ENCODE measurements at places on chromosomes 12 and 14. TPM values are rescaled to one million over a fixed set of nuclear protein-coding genes. Genes with fewer than 3 reads are reported as not detected.

GRCh38 chr12:70831543-70831942 lies 89.0 kb downstream of the PTPRR start:
- peak; percentile 65 for DNase-seq

Gene ASB2
- total RNA-seq, result 35.4 TPM

- DNase-seq, result no peak
Measured at GRCh38 chr12:105348142-105348541, 17.7 kb downstream of the C12orf75 start.

GRCh38 chr14:93725002-93725582 lies 63.2 kb downstream of the PRIMA1 start:
- DNase-seq, result no peak

GRCh38 chr12:112792743-112793142 lies 1.2 kb downstream of the RPH3A start:
- DNase-seq, result no peak

GRCh38 chr12:48296586-48297282 lies 54.0 kb downstream of the ZNF641 start:
- DNase-seq, result peak; percentile 94

DNA sequence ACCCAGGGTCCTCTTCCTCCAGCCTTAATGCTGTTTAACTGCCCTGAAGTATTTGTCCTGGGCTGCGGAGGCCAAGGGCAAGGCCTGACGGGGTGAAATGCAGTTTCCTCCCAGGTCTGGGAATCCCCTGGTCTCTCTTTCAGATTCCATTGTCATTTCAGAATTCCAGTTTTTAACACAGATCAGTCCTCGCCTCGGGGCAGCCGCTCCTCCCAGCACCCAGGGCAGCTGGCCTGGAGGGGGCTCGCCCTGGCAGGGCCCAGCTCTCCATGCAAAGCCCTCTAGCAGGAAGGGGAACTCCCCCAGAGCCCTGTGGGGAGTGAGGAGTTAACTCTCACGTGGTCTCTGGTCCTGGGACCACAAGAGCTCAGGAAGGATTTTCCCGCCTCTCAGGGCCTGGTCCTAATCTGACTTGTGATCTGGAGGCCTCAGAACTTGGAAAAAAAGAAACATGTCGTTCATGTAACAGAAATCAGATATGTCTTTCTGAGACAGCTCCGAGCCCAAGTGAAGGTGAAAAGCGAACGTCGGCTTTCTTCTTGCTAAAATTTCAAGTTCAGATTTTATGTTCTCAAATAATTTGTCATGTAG lies 265.6 kb upstream of the SFSWAP start:
- peak; percentile 49 for DNase-seq

Gene GNB3
- 2.4 TPM for total RNA-seq

- DNase-seq, result no peak
Measured at GRCh38 chr12:127438512-127439244, 828.3 kb upstream of the TMEM132C start.

Gene GRIP1
- 20.5 TPM for total RNA-seq

DNA sequence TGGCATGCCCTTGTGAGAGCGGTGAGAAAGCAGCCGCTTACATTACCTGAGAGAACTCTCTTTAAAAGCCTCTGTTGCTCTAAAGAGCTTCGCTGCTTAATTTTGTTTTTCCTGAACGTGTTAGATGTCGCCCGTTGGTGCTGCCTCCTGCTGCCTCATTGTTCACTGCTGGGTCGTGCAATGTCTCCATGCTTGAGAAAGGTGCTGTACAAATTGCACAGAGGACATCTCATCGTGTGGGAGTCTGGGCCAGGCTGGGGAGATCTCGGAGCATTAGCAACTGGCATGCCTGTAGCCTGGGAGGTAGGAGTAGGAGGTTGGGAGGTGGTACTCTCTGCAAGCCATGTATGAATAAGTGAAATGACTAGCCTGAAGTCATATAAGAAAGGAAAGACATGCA lies 686.0 kb downstream of the NOVA1 start:
- DNase-seq, result no peak

GRCh38 chr14:102726191-102726949 lies 50.9 kb upstream of the TRAF3 start:
- DNase-seq, result no peak

DNA sequence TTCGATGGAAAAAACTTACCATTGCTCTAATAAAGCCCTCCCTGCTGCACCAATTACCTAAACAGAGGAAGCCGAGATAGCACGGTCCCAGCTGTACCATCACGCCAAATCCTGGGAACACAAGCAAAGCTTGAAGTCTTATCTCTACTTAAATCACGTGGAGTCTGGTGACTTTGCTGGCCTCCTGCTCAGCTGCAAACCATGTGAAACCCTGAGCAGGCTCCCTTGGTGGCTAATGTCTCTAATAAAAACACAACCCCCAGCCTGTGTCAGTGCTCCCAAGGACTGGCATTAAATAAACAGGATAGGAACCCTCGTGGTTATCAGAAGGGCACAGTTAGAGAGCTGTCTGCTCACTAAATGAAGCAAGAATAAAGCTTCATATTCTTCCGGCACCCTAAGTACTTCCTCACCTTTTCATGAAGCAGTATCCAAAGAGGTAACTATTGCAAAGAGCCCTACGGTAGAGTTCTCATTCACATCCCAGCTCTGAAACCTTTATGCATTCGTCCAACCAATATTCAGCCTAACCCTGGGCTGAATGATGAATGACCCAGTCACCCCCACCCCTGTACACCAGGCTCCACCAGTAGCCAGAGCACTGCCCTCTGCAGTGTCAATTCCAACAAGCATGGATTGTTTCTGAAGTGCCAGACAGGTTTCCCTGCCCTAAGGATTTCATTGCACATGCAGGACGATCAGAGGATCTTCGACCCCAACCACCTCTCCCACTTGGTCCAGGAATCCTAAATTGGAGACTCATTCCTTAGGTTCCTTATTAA lies 452.7 kb upstream of the TMPO start:
- DNase-seq, result no peak

Gene LIN7A
- 23.4 TPM for total RNA-seq

- no peak for DNase-seq
Measured at GRCh38 chr12:130194154-130194553, 31.9 kb downstream of the FZD10 start.

DNA sequence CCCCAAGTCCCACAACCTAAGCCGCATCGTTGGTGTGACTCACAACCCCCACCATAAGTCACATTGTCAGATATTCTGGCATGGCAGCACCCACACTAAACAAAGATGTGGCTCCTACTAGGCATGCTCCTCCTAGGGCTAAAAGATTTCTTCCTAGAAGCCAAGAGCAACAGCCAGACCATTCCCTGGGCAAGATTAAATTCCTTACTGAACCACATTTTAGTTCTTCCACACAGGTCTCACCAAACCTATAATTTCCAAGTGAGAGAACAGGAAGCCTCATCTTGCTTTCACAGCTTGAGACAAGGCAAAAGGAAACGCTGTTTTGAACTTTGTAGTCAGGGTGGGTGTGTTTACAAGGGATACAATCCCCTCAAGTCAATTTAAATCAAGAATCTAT lies 632.8 kb downstream of the DIO2 start:
- DNase-seq, result no peak

- peak; percentile 42 for DNase-seq
Measured at GRCh38 chr12:67519484-67520433, 128.8 kb upstream of the DYRK2 start.

Gene SDSL
- total RNA-seq, result 3.6 TPM

Gene AQP2
- 0.24 TPM for total RNA-seq

Gene TTC9
- total RNA-seq, result 0.96 TPM

Gene DIO2
- 4.8 TPM for total RNA-seq

Gene FOXN4
- 1.9 TPM for total RNA-seq

GRCh38 chr14:92684801-92685560 lies 63.4 kb downstream of the LGMN start:
- no peak for DNase-seq

DNA sequence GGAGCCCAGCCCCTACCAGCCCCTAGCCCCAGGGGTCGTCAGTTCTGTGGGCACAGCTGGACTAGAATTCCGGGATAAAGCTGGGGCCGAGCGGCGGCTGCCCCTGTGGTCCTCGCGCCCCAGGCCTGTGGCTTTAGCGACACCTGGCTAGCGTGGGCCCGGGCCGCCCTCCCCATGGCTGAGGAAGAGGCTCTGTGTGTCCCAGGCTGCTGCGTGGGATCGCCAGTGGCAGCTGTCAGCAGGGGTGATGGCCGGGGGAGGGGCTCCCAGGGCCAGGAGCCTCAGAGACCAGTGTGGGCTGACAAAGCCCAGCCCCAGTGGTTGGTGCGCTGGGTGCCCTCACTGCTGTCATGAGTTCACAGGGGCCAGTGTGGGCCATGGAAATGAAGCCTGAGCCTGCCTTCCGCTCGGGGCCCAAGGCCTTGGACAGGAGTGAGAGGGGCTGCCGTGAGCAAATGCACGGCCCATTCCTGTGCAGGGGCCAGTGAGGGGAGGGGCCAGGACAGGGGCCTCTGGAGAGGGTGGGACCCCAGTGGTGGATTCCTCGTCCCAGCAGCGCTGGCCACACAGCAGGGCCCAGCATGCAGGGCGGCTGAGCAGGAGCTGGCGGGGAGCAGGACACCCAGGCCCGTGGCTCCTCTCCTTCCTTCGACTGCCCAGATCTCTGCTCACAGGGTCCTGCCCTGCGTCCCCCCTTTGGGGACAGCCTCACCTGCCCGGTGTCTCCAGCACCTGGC lies 11.4 kb downstream of the FBRSL1 start:
- no peak for DNase-seq

DNA sequence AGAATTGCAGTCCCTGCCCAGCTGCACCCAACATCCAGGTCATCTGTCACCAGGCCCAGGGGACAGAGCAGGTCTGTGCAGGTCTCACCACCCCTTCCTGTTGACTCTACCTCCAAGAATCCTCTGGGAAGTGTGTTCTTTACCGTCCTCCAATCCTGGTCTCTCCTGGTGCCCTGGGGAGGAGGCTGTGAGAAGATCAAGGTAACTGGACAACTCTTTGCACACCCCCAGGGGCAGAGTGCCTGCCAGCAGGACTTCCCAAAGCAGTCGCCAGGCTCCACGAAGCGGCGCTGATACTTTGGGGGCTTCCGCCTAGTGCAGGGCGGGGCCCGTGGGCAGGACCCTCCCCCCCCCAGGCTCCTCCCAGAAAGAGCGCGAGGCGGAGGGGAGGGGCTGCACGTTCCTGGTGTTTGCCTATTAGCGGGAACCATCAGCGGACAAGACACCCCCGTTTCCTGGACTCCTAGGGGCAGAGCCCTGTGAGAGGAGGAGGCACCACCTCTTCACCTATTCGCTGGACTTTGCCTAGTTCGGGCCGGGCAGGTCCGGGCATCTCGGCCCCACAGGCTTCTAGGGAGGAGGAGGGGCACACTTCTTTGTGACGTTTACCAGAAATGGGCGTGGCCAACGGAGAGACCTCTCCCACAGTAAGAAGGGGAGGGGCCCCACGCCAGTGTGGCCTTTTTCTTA lies 918.0 kb downstream of the AACS start:
- peak; percentile 65 for DNase-seq

Gene TMPRSS12
- 1.9 TPM for total RNA-seq

DNA sequence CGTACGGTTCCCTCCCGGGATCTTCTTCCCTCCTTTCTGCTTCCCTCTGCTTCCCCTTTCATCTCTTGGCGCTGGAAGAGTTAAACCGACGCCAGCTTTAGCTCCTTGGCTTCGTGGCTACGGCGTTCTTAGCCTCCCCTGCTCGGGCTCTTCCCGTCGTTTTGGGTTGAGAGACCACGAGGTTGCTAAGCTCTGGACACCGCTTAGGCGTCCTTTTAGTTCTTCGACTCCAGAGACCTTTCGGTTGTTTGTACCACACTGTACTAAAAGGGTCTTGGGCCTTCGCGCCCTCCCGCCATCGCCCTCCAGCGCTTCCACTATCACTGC lies 545 bp downstream of the CPSF2 start:
- DNase-seq, result peak; percentile 61

DNA sequence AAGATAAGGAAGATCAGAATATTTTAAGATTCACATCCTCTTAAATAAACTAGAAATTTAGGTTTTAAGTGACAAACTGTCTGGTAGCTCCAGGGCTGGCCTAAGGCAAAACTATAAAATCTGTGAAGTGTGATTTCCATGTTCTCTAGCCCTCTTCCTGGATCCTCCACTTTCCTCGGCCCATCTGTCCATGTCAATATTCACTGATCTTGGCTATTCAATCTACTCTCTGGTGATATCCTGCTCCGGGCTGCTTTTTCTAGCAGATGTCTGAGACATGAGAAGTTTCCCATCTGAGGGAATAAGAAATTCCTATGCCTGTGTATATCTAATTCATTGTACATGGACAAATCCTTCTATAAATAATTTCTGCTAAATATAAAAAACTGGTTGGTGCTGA lies 500.4 kb downstream of the GALC start:
- DNase-seq, result no peak

Gene AKAP3
- 5.1 TPM for total RNA-seq

Gene SYNDIG1L
- total RNA-seq, result not detected

DNA sequence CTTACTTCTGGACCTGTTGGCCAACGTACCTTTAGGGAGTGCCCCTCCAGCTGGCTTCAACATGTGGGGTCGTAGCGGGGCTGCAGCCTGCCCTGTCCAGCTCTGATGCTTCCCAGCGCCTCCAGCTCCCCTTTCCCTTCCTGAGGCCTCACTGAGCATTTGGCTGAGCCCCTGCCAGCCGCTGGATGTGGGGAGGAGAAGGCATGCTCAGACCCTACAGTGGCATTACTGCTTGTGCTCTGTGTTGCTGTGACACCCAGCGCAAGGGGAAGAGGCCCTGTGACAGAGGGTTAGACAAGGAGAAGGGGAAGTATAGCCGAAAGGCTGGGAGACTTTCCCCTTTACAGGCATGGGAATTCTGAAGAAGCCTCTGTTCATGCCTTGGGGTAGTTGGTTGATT lies 145.9 kb downstream of the PRKCH start:
- DNase-seq, result no peak

Gene SERPINA1
- total RNA-seq, result 15.6 TPM

Gene EXOC3L4
- 0.72 TPM for total RNA-seq

Gene C14orf93
- total RNA-seq, result 12.3 TPM

Gene OR10P1
- not detected for total RNA-seq

Gene RNASE4
- total RNA-seq, result 96.5 TPM

Gene CRIP1
- 24.1 TPM for total RNA-seq

All from umbilical cord (tissue), 2 donors.